CD4-positive, alpha-beta T cell treated with Interleukin-4 for 1 hour (primary cell): ENCODE measurements at places on chromosomes 4 and X.
A peak's percentile ranks its signal among the peaks of the same experiment; 100 is the strongest.

DNA sequence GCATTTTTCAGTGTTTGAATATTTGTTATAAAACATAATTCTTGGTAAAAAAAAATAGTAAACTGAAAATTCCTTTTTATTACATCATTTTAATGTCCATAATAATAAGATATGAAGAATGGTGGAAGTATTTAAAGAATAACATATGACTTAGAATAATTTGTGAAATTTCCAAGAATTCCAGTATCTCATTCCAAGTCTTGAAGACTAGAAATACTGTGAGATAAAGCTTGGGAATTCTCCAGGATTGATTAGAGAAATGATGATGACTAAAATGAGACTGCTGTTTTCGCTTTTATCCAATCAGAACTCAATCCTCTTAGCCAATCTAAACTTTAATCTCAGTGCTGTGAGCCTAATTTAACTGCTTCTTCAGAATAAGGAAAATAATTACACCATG is 184.2 kb upstream of the HCCS start:
- no peak for DNase-seq

- no peak for DNase-seq
Observed at GRCh38 chrX:70525733-70526132, 81.1 kb downstream of the DLG3 start.

- no peak for DNase-seq
Observed at GRCh38 chr4:75015627-75016026, 82.7 kb downstream of the PARM1 start.

DNA sequence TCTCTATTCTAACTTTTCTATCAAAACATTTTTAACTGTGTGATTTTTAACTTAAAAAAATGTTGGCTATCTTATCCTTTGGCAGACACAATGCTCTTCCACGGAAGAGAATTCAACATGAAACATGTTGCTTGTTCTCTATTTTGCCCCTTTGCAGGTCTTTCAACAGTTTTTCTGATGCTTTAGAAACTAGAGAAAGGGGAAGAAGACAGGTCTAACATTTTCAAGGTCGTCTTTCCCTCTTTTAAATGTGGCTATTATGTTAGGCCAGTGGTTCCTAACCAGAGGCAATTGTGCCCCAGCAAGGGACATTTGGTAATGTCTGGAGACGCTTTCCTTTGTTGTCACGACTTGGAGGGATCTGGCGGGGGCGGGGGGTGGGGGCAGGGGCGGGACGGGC is 95.0 kb downstream of the SH3KBP1 start:
- DNase-seq: no peak

DNA sequence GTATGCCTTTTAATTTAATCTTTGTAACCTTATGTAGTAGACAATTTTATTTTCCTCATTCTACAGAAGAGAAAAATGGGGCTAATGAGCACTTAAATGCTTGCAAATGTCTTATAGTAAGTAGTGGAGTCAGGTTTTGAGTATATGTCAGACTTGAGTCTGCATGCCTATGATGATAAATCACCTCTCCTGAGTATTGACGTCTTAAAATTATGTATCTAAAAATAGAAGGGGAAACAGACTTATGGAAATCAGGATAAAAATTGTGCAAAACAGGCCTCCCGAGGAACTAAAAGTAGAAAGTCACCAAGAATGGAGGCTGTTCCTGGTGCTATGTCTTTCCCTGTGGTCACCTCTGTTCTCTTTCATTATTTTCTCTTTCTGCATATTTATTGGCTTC is 92.7 kb downstream of the STIM2 start:
- no peak for DNase-seq

DNA sequence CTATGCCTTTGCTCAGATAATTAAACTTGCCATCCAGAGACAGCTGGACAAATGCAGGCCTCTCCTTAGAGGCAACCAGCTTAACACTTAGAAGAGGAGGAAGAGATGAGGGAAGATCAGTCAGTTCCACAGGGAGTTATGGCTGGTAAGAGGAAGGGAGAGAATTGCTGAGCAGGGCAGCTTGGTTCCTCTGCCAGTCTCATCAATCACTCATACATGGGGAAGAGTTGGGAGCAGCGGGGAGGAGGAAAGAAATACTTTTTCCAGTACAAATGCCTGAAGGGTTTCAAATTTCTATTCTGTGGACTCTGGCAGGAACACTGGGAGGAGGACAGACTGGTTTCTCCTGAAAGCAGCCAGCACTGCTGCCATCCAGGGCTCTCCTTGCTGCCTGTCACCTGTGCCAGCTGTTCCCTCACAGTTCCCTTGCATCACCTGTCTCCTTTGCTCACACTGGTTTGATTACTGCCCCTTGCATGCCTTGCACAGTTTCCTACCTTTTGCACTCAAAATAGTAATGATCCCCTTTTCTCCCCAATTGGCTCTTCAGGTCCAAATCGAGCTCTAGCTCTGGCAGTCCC is 59.5 kb downstream of the PGRMC2 start:
- no peak for DNase-seq

DNA sequence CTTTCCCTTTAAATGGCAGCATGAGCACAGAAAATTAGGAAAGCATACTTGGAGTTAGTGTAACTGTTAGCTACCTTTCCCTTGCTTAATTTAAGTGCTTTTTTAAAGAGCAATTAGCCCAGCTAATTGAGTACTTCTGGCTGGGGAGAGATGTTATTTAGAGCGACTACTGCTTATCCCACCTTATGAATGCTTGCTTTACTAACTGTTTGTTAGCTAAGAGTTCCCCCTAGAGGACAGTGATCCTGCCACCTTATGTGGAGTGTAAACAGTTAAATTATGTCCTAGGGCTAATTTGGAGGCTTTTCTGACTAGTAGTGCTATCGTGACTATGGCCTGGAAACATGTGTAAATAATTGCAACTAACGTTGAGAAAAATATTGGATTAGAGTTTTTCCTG is 909.4 kb downstream of the FSTL5 start:
- DNase-seq: no peak

DNA sequence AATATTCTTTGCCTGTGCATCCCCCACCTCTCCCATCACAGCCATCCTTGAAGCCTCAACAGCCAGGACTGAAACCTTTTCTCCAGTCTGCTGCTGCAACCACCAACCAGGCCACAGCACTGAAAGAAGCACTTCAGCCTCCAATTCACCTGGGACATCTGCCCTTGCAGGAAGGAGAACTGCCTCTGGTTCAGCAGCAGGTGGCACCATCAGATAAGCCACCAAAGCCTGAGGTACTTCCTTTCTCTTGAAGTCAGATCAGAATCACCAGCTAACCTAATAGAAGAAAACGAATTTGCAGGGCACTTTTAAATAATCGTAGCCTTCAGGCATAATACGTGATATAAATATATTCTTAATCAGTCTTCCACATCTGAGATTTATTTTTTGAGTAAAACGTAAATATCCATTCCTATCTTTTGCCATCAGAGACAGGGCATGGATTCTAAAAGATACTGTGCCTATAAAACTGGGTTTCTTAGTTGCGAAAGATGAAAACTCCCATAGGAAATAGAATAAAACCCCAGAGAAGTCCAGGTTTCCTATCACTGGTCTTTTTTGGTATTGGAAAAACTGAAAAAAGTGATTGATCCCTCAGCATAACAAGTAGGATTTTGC is 9.5 kb downstream of the AMBN start:
- peak; percentile 76 for DNase-seq

- no peak for DNase-seq
Observed at GRCh38 chrX:30521440-30522182, 56.0 kb downstream of the TASL start.
